Karpas-422 (cell line): ENCODE measurements at places on chromosomes 12 and 14. TPM values are rescaled to one million over a fixed set of nuclear protein-coding genes. Genes with fewer than 3 reads are reported as not detected.

Gene FGF23
- not detected in 2 replicates for total RNA-seq

Gene GDF3
- total RNA-seq, result not detected in 2 replicates

Gene CPNE6
- 0.04 and 1.3 TPM in 2 replicates for total RNA-seq

Gene PLD4
- total RNA-seq, result 146 and 265 TPM in 2 replicates

Gene FSCB
- not detected in 2 replicates for total RNA-seq

Gene GLT8D2
- total RNA-seq, result not detected in 2 replicates

Gene CD9
- total RNA-seq, result not detected in 2 replicates

Gene KRT6B
- not detected in 2 replicates for total RNA-seq

Gene TC2N
- not detected in 2 replicates for total RNA-seq

Gene PHETA1
- total RNA-seq, result 0.11 and 0.61 TPM in 2 replicates

Gene GPR84
- total RNA-seq, result 0.29 TPM in 1 of 2 replicates, not detected in the other

Gene ZC2HC1C
- 1.1 and 2.9 TPM in 2 replicates for total RNA-seq

Gene TTC5
- total RNA-seq, result 24.6 and 28.0 TPM in 2 replicates

Gene FIGNL2
- total RNA-seq, result not detected in 2 replicates

Gene GARIN6
- total RNA-seq, result not detected in 2 replicates

Gene CCDC175
- total RNA-seq, result not detected in 2 replicates

Gene BCL2L14
- total RNA-seq, result not detected in 2 replicates

Gene ASIC1
- 17.9 and 26.7 TPM in 2 replicates for total RNA-seq

Gene PNN
- total RNA-seq, result 56.1 and 96.8 TPM in 2 replicates

Gene FAM90A1
- not detected in 2 replicates for total RNA-seq

Gene SIX4
- 53.8 and 61.6 TPM in 2 replicates for total RNA-seq

Gene CHGA
- not detected in 2 replicates for total RNA-seq

Gene OLR1
- not detected in 2 replicates for total RNA-seq

Gene FGD4
- total RNA-seq, result 0.11 TPM in 1 of 2 replicates, not detected in the other

Gene LALBA
- not detected in 2 replicates for total RNA-seq

Gene NANOG
- total RNA-seq, result not detected in 2 replicates

Gene CCDC198
- total RNA-seq, result not detected in 2 replicates

Gene GLS2
- total RNA-seq, result not detected in 2 replicates

Gene TDRD9
- total RNA-seq, result not detected in 2 replicates

Gene WNT5B
- not detected in 2 replicates for total RNA-seq

Gene CRIP2
- 0.45 TPM in 1 of 2 replicates, not detected in the other for total RNA-seq

Gene REM2
- total RNA-seq, result 0.51 TPM in 1 of 2 replicates, not detected in the other

Gene FITM1
- 0.89 and 1.6 TPM in 2 replicates for total RNA-seq

Gene DENND5B
- 4.7 and 5.5 TPM in 2 replicates for total RNA-seq

Gene BCL11B
- not detected in 2 replicates for total RNA-seq

Gene PRMT5
- 116 and 152 TPM in 2 replicates for total RNA-seq

Gene CEP170B
- total RNA-seq, result 0.56 and 0.94 TPM in 2 replicates

Gene PTGER2
- not detected in 2 replicates for total RNA-seq

Gene CHST11
- not detected in 2 replicates for total RNA-seq

Gene RND1
- 0.60 and 1.4 TPM in 2 replicates for total RNA-seq

Gene SYCP3
- total RNA-seq, result not detected in 2 replicates

Gene NDRG2
- total RNA-seq, result not detected in 2 replicates

Gene DYRK2
- total RNA-seq, result 21.5 and 31.5 TPM in 2 replicates

Gene WIF1
- total RNA-seq, result not detected in 2 replicates

Gene TMEM52B
- not detected in 2 replicates for total RNA-seq

Gene C12orf54
- total RNA-seq, result not detected in 2 replicates

Gene GXYLT1
- total RNA-seq, result 17.1 and 25.9 TPM in 2 replicates

Gene LPAR5
- 10.3 and 14.6 TPM in 2 replicates for total RNA-seq

Gene P2RX2
- total RNA-seq, result not detected in 2 replicates

Gene CLEC4C
- not detected in 2 replicates for total RNA-seq

Gene IL26
- total RNA-seq, result not detected in 2 replicates

Gene LRRC10
- not detected in 2 replicates for total RNA-seq

Gene STAC3
- 5.9 and 7.8 TPM in 2 replicates for total RNA-seq

Gene ERG28
- 19.1 and 48.8 TPM in 2 replicates for total RNA-seq

Gene FZD10
- not detected in 2 replicates for total RNA-seq
